ENCODE measurements at places on chromosomes 2 and 18. TPM values are rescaled to one million over a fixed set of nuclear protein-coding genes. Genes with fewer than 3 reads are reported as not detected.

Gene WIPF1
- 22.0 TPM for total RNA-seq

Gene TMEM37
- 52.6 TPM for total RNA-seq

Gene PAX3
- total RNA-seq = not detected

Gene MGAT5
- 30.2 TPM for total RNA-seq

Gene ERICH2
- not detected for total RNA-seq

Gene DNAH6
- total RNA-seq = 0.60 TPM

Gene SERPINB5
- 0.23 TPM for total RNA-seq

Gene PFN4
- 0.24 TPM for total RNA-seq

Gene LYG2
- total RNA-seq = not detected

Gene ATRAID
- 173 TPM for total RNA-seq

Gene DSC1
- 0.56 TPM for total RNA-seq

Gene FBXO48
- total RNA-seq = 0.83 TPM

Gene XRCC5
- total RNA-seq = 191 TPM

Gene LAMA3
- total RNA-seq = 52.1 TPM

Gene TEX44
- total RNA-seq = not detected

Gene CPS1
- 587 TPM for total RNA-seq

Gene GNLY
- not detected for total RNA-seq

Gene SLC38A11
- total RNA-seq = 5.1 TPM

Gene BOLL
- total RNA-seq = not detected

Gene IL1RN
- 4.3 TPM for total RNA-seq

Gene STON1
- 21.6 TPM for total RNA-seq

Gene SCN2A
- 2.9 TPM for total RNA-seq

Gene CAPN13
- 6.0 TPM for total RNA-seq

Gene SERPINB3
- 0.17 TPM for total RNA-seq

Gene RNU2-63P
- total RNA-seq = not detected

Gene COMMD1
- total RNA-seq = 30.5 TPM

Gene GPR75
- total RNA-seq = 1.5 TPM

Gene DNER
- total RNA-seq = 0.37 TPM

Gene PRKRA
- total RNA-seq = 53.0 TPM

Gene AKAIN1
- not detected for total RNA-seq

Gene EN1
- 0.43 TPM for total RNA-seq

Gene SP140L
- 4.0 TPM for total RNA-seq

Gene PRKAG3
- not detected for total RNA-seq

Gene ABCG5
- total RNA-seq = 3.8 TPM

Gene SCG2
- 14.2 TPM for total RNA-seq

All from hepatocyte (in vitro differentiated cells).